ENCODE measurements at places on chromosomes 1 and 21. TPM values are rescaled to one million over a fixed set of nuclear protein-coding genes. Genes with fewer than 3 reads are reported as not detected.

DNA sequence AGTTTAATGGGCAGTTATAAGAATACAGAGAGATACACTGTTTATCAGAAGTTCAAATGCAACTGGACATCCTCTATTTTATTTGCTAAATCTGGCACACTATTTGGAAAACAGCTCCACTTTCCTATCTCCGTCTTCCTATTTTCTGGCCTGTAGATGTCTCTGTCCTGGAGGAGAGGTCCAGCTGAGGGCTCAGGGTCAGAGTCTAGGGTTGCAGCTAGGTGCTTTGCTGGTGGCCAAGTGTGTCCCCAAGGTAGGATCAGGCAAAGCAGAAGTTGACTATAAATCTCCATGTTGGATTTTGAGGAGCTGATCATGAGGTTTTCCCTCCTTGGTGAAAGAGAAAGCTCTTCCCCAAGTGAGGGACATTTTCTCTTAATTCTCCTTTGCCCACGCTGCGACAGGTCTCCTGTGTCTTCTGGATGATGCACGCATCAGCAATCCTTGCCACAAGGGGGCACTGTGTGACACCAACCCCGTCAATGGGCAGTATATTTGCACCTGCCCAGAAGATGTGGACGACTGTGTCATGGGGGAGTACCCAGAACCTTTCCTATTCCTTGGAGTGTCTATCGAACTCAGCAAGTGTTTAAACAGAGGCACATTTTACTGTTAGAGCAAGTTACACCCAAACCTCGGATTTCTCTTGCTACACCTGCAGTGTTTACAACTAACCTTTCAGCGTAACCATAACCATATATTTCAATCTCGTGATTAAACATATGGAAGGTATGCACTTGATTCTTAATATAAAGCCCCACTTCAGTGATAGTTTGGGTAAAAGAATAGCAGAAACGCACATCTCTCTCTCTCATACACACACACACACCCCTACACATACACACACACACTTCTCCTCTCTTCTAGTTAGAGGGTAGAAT is 10.2 kb downstream of the ADAM30 start:
- DNase-seq = no peak

DNA sequence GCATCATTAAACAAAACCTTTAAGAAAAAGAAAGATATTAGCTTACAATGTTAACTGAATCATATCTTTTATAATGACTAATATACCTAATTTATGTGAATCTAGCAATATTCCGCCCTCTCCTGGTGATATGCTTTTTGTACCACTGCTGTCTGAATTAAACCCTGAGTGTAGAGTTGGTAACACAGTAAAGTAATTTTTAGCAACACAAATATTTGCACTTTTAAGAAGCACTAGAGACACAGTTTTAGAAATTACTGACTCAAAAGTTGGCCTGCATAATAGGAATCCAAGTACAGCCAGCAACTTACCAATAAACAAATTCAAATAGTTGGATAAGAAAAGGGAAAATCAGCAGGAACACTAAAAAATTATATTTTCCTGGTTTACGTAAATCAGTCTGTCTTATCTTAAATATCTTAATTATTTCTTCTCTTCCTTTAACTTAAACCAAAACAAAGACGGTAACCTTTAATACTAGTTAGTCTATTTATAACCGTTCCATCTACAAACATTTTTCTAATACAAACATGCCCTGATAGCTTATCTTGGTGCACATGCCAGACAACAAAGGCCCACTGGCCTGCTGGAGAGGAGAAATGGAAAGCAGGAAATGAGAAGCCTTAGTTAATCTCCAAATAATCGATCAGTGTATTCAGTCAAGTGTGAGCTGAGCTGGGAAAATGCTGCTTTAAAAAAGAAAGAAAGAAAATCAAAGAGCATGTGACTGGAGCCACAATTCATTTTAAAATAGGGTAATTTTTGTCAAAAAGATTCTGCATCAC is 246.0 kb downstream of the RERE start:
- no peak for DNase-seq

DNA sequence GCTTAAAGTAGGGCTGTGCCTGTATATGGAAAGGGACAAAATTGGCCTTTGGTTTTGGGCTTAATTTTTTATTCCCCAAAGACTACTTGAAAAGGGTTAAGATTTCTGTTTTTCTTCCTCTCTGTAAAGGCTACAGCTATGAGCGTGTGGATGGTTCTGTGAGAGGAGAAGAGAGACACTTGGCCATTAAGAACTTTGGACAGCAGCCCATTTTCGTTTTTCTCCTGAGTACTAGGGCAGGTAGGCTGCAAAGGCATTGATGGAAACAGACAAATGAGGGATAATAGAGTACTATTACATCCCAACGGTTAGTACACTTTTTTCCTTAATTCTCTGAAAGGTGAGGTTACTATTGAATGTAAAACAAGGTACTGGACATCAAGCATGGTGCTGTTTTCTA is 29.6 kb downstream of the CHD1L start:
- no peak for DNase-seq

AMY2A gene
- total RNA-seq = 1.4 TPM

LPAR3 gene
- total RNA-seq = not detected

TSEN15 gene
- 32.1 TPM for total RNA-seq

Measured in psoas muscle (tissue), 8 donors.